Stimulated activated CD8-positive, alpha-beta memory T cell treated with anti-CD3 and anti-CD28 coated beads, Interleukin-15, amount 100 ng/mL, for 48 hours (primary cell): ENCODE measurements at places on chromosomes 4 and X.

GRCh38 chrX:153334654-153335295 is 822 bp downstream of the ZNF275 start:
- DNase-seq, result no peak

DNA sequence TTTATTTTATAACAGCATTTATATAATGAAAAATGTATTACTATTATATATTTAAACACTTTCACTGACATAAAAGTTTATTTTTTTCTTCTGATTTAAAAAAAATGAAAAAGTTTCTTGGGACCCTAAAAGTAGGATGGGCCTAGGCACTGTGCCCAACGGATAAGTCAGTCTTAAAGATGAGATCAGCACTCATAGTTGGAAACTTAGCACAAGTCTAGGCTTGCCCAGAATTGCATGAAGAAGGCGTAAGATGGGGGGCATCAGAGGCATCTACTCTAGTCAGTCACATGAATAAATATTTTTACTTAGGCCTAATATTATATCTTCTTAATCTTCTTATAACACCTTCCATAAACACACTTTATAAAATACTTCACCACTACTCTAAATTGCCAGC is 306.7 kb upstream of the GRID2 start:
- no peak for DNase-seq

DNA sequence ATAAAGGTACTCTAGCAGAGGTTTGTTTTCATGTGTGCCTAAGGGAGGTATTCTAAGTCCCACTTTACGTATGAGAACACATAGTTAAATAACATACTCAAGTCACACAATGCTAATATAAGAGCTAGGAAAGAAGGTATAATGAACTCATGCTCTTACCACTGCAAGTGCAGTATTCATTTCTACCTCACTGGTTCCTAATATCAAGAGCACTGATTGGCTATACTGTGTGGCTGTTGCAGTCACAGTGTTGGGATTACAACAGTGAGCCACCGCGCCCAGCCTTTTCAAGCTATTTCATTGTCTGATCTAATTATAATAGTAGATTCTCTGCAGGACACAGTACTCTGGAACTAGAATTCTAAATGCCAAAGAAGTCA is 84.0 kb downstream of the PDS5A start:
- DNase-seq, result no peak

GRCh38 chr4:169650227-169650936 is 30.0 kb downstream of the CLCN3 start:
- DNase-seq, result no peak

- no peak for DNase-seq
Observed at GRCh38 chr4:60846678-60847077, 353.4 kb upstream of the ADGRL3 start.

DNA sequence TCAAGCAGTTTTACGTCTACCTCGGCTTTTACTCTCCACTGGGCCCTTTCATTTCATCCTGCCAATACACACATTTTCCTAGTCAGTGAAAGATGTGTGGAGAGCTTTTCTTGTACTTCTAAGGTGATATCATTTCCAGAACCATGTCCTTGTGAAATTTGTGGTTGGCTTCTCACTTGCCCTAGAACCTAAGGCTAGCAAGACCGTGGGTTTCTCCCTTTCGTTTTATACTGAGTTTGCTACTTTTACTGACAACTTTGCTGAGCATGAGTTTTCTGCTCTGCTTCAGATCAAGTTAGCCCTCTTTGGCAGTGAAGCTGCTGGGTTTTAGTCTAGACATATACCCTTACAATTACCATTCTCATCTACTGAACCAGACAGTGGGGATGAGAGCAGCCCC is 95.7 kb upstream of the FRMPD4 start:
- no peak for DNase-seq

DNA sequence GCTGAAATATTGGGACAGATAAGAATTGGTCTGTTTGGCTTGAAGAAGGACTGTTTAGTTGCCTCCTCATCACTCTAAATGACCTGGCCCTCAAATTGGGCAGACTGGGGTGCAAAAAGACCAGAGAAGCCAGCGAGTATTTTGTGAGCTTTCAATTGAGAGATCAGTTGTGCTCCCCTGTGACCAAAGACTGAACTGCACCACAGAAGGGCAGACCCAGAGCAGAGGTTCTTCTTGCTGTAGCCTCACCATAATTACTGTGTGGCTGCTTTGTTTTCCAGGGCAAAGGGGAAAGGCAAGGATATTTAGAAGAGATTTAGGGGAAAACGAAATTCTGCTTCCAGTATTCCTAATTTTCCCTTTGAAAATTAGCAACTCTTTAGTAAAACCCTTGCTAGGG is 104.0 kb upstream of the MBNL3 start:
- no peak for DNase-seq

GRCh38 chrX:153650959-153651358 is 4.0 kb downstream of the DUSP9 start:
- DNase-seq, result no peak

DNA sequence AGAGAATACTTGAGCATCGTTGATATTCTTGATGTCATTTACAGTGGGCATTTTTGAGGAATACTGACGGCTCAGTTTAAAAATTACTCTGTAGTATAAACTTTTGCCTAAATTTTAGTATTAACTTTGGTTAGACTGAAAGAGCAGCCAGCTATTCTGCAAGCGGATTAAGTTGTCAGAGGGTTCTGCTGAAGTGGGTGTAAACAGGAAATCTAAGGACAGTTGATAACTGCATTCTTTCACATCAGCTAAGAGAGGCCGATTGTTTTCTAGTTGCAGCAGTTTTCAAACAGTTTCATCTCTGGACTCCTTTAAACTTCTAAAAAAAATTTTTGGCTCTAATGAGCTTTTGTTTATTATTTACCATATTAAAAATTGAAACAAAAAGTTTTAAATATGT is 149.6 kb downstream of the RAPGEF2 start:
- DNase-seq, result no peak

DNA sequence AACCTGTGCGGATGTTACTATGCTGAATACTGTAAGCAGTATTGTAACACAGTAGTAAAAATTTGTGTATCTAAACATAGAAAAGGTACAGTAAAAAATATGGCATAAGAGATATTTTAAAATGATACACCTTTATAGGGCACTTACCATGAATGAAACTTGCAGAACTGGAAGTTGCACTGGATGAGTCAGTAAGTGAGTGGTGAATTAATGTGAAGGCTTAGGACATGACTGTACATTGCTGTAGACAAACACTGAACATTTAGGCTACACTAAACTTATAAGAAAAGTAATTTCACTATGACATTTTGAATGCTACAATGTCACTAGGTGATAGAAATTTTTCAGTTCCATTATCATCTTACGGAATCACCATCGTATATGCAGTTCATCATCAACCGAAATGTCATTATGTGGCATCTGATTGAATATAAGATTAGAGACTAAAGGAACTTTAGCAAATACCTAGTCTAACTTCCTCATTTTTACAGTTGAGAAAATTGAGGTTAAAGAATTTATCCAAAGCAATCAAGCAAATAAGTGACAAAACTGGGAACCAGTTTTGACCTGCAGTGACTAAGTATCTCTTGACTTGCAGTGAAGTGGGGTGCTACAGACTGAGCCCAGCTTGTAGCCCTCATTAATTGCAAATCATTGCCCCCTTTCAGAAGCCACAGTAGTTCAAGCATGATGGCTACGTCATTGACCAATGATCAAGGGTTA is 55.3 kb downstream of the EGF start:
- no peak for DNase-seq

GRCh38 chr4:121108557-121108956 is 36.2 kb upstream of the NDNF start:
- no peak for DNase-seq

DNA sequence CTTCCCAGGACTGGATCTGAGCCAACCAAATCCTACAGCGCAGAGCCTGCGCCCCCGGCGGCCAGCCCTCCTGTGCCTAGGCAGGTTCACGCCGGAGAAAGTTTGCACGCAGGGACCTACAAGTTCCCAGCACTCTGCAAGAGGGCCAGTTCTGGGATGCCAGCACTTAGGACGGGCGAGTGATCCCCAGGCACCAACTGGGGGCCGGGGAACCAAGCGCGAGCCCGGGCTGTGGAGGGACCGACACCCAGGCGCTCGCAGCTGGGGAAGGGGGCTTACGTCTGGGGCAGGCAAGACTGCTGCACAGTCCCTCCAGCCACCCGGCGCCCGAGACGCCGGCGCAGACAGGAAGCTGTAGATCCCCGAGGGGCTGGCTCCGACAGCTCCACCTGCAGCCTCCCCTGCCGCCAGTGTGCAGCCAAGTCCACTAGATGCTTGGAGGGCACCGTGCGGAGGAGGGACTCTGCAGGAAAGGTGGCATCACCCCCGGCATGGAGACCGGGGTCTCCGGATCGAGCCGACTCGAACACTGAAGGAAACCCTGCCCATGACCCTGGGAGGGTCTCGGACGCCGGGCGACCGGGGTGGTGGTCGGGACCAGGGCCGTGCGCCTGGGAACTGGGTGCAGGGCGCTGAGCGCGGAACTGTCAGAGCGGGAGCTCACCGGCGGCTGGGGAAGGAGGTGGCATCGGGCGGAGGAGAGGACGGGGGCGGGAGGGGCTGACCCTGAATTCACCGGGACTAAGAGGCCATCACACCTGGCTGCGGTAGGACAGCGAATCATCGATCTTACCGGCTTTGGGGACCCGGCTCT is 566 bp downstream of the CORIN start:
- DNase-seq, result no peak

- DNase-seq, result no peak
Observed at GRCh38 chrX:143636831-143637230, 930 bp upstream of the SLITRK4 start.

- no peak for DNase-seq
Observed at GRCh38 chr4:114015444-114015899, 36.0 kb upstream of the ARSJ start.

- DNase-seq, result no peak
Observed at GRCh38 chr4:97496298-97496873, 646.9 kb downstream of the STPG2 start.

DNA sequence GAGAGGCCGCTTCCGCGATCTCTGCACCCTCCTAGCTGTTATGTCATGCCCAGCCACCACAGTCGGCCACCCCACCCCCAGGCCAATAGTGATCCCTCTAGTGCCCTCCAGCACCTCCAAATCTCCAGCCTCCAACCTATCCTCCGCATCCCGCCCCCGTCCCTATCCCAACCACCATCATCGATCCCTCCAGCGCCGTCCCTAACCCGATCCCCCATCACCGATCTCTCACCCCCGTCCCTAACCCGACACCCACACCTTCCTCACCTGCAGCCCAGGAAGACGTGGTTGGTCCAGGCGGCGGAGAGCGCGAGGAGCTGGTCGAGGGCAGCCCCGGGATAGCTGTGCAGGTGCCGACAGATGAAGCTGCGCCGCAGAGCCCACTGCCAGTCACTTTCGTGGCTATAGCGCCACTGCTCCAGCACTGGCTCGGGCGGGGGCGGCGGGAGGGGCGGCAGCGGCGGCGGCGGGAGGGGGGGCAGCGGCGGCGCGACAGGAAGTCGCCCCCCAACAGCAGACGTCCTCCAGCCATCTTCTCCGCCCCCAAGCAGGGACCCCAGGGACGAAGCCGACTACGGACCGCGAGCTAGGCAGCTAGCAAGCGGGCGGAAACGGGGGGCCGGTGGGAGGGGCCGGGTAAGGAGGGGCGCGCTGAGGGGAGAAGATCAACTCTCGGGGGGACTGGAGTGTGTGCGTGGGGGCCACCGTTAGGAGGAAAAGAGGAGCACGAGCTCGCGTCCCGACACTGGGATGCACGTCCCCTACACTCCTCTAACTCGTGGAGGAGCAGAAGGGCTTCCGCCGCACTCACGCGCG is 552 bp downstream of the NKRF start:
- peak; percentile 15 for DNase-seq

DNA sequence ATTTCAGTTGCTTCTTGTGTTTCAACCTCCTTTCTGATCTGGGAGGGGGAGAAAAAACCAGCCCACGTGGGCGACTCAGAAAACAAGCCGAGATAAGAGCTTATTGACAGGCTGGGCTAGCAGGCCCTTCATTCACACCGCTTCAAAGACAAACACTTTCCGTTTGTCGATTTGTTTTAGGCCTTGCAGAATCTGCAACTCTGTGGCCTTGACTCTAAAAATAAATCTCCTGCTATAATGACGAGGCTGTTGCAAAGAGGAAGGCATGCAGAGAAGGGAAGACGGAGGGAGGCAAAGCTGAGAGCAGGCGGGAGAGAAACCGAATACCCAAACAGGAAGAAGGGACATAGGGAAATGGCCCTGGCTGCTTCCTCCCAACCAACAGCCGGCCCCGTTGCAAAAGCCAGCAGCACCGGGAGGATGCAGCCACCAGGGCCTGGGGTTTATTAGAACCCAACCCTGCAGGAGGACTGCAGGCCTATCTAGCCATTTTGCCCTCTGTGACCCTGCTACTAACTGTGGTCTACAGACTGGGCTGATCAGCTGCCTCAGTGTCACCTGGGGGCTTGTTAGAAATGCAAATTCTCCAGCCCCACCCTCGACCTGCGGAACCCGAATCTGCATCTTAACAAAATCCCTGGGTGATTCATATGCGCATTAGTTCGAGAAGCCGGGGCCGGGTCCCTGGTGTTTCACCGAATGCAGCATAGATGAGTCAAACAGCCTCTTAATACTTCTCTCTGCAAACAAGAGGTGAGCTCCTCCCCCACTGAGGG is 325.5 kb downstream of the BCOR start:
- peak; percentile 47 for DNase-seq

GRCh38 chr4:158302076-158302866 is 92.0 kb downstream of the TMEM144 start:
- DNase-seq, result no peak

DNA sequence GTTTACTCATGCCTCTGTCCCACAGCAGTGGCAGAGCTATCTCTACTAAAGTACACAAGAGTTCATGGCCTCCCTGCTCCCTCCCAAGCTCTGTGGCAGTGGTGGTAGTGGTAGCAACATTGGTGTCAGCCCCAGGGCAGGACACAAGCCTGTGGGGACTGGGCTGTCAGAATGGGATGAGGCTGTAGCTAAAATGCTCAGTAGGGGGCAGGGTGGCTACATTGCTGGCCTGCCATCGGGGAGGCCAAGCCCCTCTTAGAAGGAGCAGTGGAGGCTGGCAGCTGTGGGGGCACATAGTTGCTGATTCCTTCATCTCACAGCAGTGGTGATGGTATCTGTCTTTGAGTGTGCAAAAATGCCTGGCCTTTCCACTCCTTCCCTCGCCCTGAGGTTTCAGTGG is 461.7 kb downstream of the PCDH18 start:
- DNase-seq, result no peak

DNA sequence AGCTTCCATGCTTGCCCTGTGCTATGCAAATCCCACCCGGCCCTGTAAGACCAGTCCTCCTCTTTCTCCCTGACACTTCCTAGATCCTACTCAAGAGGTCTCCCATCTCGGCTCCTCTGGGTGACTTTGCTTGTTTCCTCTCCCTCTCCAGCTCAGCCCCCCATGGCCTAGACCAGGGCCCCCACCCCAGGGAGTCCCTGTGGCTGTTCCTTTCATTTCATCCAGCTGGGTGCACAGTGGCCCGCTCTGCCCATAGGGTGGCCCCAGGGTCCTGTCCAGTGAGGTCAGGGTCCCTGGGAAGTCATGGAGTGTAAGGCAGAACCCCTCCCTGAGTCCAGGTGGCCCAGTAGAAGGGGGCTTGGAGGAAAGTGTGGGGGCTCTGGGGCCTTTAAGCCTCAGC is 52.3 kb upstream of the NKX1-1 start:
- no peak for DNase-seq

GRCh38 chrX:19569930-19570329 is 54.6 kb upstream of the MAP3K15 start:
- no peak for DNase-seq
